ENCODE measurements at places on chromosomes 7 and 10. TPM values are rescaled to one million over a fixed set of nuclear protein-coding genes. Genes with fewer than 3 reads are reported as not detected.

Gene NEUROG3
- total RNA-seq = not detected

Gene NFE2L3
- 0.59 TPM for total RNA-seq

DNA sequence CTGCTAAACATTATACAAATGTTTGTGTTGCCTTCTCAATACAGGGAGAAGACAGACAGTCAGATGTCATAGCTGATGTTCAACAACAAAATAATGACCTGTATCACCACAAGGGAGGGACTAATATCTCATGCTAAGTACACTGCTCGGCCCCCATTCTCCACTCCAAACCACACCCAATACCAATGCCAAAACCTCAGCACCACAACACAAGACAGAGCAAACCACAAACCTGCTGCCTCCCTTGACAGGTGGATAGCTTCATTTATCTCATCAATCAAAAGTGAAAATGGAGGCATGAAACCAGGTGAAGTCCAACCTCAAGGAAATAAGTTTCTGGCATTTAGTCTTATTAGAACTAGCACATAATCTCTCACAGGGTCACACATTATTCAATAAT lies 109.5 kb downstream of the PARD3 start:
- DNase-seq = no peak

DNA sequence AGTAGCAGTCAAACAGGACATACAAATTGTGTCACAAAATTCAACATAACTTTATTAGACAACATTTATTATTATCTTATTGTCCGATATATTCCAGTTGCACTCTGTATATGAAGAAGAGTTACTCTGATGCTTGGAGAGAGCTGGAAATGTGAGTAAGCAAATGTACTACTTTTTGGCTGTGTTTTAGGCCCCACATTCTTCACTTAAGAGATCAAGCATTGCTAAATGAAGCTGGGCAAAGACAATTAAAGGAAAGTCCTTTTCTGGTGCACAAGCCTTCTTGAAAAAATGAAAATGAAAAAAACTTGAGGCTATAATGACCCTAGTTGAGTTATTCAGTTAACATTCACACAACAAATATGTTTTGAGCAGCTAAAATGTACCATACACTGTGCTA lies 26.1 kb downstream of the MYPN start:
- no peak for DNase-seq

DNA sequence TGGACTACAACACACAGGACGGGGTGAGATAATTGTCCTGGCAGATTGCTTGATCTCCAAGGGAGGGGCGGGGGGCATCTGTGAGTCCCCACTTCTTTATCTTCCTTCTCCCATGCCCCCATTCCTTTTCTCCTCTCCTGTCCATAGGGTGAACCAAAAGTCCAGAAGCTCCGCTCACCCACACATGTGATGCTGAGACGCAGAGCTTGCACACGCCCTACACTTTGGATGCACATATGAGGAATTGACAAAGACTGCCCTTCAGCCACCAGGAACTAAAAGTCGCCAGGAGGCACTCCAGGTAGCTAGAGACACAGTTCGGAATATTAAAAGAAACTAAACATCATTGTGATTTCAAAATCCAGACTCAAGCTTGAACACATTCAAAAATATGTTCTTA lies 112.7 kb upstream of the FGFR2 start:
- DNase-seq = no peak

- DNase-seq = no peak
These were observed 1.6 kb upstream of the DNAJB6 start for GRCh38 chr7:157335236-157335635.

All from osteoblast (primary cell).